ENCODE measurements at places on chromosomes 16 and 17.

GRCh38 chr17:420479-421175, 68.0 kb upstream of the RPH3AL start:
- DNase-seq, result no peak

- DNase-seq, result no peak
Observed at GRCh38 chr17:80982426-80982974, 9.1 kb upstream of the CHMP6 start.

- no peak for DNase-seq
Observed at GRCh38 chr17:79803421-79803996, 6.6 kb upstream of the CBX8 start.

- no peak for DNase-seq
Observed at GRCh38 chr17:21573961-21574610, 118.2 kb upstream of the KCNJ18 start.

- peak; percentile 18 for DNase-seq
Observed at GRCh38 chr17:56521414-56522141, 71.9 kb upstream of the NOG start.

GRCh38 chr16:78504401-78504851, 405.0 kb downstream of the WWOX start:
- DNase-seq, result no peak

DNA sequence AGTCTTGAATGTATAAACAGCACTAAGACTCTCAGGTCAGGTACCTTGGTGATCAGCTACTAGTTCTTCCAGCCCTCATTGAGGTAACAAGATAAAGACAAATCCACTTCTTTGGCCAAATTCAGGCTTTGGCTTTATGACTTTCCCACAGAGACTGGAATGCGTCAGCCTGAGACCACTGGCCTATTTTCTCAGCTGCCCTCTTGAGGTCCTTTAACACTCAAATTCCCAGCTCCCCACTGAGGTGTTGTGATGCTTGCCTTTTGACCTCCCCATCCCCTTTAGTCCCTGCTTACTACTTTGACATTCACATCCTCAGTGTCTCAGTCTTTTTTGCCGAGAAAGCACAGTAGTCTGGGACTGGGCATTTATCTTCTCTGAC, 10.6 kb downstream of the TNFAIP1 start:
- DNase-seq, result no peak

- DNase-seq, result no peak
Observed at GRCh38 chr17:83193336-83194185, 114.2 kb downstream of the METRNL start.

- no peak for DNase-seq
Observed at GRCh38 chr17:82943339-82943738, 103.5 kb upstream of the ZNF750 start.

DNA sequence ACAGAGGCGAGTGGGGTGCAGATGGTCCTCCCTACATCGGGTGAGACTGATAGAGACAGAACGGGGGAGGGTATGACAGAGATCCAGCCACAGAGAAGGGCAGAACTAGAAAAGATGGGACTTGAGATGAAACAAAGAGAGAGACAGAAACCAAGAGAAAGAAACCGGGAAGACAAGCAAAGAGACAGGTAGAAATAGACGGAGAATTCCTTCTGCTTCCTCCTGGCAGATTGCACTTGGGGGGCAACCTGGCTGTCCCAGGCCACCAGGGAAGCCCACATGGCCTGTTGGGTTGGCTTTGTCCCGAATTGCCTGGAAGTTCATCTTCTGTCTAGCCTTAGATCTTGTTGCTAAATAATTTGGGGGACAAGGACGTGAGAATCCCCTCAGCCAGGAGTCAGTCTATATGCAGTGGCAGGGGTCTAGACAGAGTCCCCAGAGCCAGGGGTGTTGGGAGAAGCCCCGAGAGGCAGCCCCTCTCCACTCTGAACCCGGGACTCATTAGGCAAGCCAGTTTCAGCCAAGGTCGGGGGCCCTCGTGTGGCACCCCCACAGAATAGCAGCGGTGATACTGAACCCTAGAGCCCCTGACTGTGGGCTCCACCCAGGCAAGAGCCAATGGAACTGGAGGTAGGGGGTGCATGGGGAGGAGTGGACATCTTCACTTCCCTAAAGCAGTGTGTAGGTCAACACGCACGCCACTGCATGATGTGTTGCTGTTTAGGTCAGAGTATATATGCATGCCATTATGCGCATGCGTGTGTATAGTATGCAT, 627 bp upstream of the TSPOAP1 start:
- DNase-seq, result no peak

DNA sequence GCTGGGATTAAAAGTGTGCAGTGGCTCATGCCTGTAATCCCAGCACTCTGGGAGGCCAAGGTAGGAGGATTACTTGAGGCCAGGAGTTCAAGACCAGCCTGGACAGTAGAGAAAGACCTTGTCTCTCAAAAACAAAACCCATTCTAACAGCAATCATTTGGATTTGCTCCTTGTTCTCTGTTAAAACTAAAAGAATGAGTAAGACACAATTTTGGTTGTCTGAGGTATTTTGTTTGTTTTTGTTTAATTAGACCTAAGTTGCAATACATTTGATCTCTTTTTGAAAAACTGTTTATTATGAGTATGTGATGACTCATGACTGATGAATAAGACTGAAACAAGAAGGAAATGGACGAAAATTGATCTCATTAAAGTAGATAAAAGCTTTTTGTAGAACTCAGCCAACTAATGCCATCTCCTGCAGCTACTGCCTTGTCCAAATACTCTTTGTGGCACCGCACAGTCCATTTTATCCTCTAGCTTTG, 29.0 kb downstream of the GLG1 start:
- DNase-seq, result no peak

DNA sequence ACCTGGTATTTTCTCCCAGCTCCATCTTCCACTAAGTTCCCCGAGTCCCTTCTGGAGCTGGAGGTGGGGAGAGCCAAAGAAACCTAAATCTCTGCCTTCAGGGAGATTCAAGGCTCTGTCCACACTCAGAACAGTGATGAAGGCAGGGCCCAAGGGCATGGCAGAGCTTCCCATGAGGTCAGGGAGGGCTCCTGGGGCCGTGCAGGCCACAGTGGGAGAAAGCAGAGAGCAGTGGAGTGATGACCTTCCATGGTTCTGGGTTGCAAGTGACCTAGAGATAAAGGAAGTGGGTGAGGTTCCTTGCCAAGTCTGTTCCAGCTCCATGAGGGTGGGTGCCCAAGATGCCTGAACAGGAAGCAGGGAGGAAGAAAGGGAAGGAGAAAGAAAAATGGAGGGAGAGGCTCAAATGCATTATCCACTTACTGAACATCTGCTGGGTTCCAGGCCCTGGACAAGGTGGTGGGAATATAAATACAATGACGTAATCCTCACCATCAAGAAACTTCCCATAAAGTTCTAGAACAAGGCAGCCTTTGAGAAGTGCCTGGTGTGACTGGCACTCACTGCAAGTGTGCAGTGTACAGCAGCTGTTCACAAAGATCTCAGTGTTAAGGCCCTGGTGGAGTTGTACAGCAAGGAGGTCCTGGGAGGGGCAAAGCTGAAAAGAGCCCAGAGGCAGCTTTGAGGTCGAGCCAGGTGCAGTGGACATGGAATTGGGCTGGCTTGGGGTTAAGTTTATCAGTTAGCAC, 13.3 kb downstream of the TBKBP1 start:
- DNase-seq, result no peak

DNA sequence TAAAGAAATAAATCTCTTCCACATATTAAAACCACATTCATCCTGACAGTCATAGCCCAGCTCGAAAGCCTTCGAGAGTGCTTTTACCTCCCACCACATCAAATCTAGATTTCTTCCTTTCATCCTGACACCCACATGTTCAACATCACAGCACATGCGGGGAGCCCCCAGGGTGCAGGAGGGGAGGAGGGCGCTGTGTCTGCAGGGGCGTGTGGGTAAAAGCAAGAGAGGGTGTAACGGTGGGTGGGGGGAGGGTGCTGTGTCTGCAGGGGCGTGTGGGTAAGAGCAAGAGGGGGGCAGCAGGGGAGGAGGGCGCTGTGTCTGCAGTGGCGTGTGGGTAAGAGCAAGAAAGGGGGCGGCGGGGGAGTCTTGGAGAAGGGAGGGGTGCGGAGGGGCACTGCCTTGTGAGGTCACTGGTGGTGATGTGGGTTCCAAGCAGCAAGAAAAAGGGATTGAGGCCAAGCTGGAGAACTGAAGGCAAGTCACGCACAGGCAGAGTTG, 34.7 kb downstream of the ADCY9 start:
- no peak for DNase-seq

GRCh38 chr17:80649672-80650330, 105.2 kb downstream of the RPTOR start:
- DNase-seq, result no peak

- no peak for DNase-seq
Observed at GRCh38 chr17:1434150-1434549, 21.9 kb downstream of the CRK start.

- no peak for DNase-seq
Observed at GRCh38 chr16:13968835-13969234, 48.9 kb downstream of the ERCC4 start.

- no peak for DNase-seq
Observed at GRCh38 chr17:37440424-37440823, 33.7 kb downstream of the TADA2A start.

DNA sequence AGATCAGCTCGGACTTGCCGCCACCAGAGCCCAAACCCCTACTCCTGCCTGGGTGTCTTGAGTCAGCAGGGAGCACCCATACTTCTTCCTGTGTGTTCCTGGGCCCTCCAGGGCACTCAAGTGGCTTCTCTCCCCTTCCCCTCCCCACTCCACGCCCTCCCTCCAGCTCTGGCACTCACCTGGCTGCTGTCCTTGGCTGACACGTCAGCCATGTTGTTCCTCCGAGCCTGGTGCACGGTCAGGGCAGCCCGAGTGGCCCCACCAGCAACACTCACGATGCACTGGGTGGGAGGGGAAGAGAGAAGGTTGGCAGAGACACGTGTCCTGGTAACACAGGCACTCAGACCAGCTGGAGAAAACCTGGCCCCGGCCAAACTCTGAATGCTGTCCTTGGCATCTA, 11.5 kb downstream of the RUSF1 start:
- DNase-seq, result no peak

DNA sequence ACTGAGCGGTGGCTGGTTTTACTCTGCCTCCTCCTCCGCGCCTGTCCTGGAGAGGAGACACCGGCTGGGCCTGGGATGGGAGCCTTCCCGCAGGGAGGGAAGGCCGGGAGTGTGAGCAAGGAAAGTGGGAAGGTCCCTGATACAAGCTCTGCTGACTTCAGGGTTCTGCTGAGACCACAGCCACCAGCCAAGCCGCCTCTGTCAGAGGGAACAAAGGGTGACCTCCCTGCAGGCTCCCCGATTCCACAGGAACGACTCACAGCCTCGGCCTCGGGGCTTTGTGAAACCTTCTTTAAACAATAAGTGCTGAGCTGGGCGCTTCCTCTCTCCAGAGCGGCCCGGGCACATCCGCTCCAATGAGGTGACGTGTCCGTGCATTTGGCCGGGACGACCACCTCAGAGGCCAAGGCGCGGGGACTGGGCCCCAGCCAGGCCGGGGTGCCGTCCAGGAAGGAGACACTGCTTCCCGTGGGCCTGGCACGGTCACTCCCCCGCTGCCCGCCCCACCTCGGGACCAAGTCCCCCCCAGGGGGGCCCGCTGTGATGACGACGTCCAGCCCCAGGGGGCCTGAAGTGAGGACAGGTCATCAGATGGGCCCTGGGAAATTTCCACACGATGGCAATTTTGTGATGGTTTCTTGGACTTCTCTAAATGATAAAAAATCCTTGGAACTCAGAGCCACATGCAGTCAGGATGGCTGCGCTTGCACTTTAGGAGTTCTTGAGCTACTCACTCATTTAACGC, 11.8 kb upstream of the CIBAR2 start:
- DNase-seq, result no peak

GRCh38 chr16:1105888-1106620, 10.0 kb upstream of the C1QTNF8 start:
- DNase-seq, result no peak

- peak; percentile 47 for DNase-seq
Observed at GRCh38 chr17:6393351-6393952, 41.5 kb downstream of the AIPL1 start.

DNA sequence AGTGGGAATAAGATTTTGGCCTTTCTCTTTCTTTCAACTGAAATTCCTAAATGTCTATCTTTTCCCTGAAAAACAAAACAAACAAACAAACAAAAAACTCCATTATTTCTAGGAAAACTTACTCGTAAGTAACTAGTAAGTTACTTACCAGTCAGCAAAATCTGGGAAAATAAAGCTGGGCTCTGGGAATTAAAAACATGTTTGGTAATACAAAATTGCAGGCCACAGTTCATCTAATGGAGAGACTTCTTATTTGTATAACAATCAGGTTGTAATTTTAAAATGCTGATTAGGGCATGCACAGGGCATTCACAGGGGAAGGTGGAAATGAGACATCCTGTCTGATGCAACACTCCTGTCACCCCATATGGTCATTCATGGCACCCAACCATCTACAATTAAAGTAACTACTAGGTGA, 3.8 kb upstream of the WIPI1 start:
- no peak for DNase-seq

DNA sequence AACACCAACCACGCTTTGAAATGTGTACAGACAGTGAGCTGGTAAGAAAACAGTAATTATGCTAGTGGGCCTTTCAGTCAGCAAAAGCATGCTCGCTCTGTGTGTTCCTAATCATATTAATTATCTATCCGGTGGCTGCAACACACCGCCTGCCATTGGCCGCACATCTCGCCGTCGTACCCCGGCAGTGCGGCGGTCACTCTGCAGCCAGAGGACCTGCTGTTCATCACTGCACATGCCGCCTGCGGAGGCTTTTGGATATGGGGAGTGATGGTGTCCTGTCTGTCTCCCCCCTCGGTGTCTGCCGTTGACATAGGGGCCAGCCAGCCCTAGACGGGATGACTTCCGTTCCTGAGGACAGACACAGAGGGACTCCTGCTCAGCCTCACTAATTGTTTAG, 68.5 kb downstream of the RPA1 start:
- no peak for DNase-seq

- DNase-seq, result peak; percentile 59
Observed at GRCh38 chr17:68381076-68381900, 76.0 kb downstream of the WIPI1 start.

- no peak for DNase-seq
Observed at GRCh38 chr16:57126411-57126810, 34.0 kb downstream of the CPNE2 start.

- DNase-seq, result no peak
Observed at GRCh38 chr17:4537451-4538235, 17.5 kb downstream of the MYBBP1A start.

DNA sequence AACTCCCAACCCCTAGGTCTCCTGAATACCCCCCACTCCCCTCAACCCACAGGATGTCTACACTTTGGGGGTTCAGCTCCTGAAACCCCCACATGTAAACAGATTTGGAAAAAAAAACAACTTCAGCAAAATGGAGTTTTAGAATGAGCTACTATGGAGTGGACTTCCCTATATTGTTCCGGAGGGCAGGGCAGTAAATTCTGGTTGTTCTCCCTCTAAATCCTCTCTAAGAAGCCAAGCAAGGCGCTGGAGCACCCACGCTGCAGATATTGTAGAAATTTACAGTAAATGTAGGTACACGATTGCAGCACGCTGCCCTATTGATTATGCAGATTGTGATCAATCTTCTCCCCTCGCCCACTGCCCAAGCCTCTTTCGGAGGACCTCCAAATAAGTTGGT, 8.5 kb upstream of the ZFHX3 start:
- no peak for DNase-seq
